Stimulated activated CD4-positive, alpha-beta T cell treated with anti-CD3 and anti-CD28 coated beads, Interleukin-1b, Interleukin-23, amount 100 ng/mL, for 24 hours (primary cell): ENCODE measurements at places on chromosomes 3 and 15.

GRCh38 chr15:26773067-26773877 is 406 bp upstream of the GABRB3 start:
- no peak for DNase-seq

DNA sequence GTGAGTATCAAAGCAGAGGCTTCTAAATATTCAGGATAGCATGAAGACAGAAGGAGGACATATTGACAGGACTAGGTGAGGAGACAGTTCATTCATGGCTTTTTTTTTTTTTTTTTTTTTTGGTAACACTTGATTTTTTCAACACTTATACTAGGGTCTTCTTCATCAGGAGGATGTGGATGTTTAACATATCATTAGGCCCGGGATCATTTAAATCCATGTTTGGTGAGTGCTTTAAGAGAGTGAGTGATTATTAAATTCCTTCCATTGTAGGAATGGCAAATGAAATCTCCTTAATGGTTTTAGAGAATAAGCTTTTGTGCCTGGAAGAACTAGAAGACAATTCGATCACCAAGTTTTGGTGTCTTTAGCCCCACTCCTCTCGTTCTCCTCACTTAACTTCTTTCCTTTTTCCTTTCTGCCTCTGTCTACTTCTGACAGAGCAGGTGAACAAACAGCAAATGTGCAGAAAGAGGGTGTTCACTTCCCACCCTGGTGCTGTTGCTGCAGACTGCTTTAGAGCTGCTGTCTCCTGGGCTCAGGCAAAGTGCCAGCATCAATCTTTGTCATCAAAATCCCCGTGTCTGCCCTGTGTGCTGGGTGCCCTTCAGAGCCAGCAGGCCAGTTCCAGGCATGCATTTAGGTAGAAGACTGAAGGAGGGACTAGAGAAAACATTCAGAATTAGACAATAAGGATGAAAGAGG is 35.6 kb upstream of the RAB11A start:
- DNase-seq, result peak; percentile 18

DNA sequence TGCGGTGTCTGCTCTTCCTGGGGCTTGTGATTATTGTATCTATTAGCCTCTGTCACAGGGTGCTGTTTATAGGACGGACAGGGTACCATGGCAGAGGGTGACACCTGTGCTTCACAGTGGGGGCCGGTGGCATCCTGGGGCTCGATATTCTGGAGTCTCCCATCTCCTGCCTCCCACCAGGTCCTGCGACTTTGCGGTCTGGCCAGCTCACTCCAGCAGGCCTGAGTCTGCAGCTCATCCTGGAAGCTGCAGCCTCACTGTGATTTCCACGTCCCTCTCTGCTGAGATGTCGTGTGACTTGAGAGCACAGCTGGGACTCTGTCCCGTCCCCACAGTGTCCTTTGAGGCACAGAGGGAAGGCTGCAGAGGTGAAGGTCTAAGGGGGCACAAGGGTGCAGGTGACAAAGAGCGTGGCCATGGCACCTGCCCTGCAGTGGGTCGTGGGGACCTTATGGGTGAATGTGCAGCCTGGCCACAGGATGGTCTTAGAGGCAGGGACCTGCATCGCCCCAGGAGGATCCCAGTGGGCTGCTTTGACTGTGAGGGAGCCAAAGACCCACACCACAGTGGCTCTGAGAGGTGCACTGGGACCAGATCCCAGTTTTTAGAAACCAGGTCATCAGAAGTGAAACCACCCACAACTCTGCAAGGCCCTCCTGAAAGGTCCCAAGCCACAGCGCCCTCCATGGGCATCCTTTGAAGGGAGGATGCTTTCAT is 172.8 kb downstream of the KLF13 start:
- no peak for DNase-seq

GRCh38 chr15:80815106-80815505 is 35.9 kb downstream of the CEMIP start:
- DNase-seq, result no peak

- no peak for DNase-seq
Observed at GRCh38 chr3:112293368-112294321, at the start of gene SLC9C1. Gene SLC9C1 (minus strand): TSS chr3:112294216. CDS start chr3:112286791, 7,425 bp downstream.

DNA sequence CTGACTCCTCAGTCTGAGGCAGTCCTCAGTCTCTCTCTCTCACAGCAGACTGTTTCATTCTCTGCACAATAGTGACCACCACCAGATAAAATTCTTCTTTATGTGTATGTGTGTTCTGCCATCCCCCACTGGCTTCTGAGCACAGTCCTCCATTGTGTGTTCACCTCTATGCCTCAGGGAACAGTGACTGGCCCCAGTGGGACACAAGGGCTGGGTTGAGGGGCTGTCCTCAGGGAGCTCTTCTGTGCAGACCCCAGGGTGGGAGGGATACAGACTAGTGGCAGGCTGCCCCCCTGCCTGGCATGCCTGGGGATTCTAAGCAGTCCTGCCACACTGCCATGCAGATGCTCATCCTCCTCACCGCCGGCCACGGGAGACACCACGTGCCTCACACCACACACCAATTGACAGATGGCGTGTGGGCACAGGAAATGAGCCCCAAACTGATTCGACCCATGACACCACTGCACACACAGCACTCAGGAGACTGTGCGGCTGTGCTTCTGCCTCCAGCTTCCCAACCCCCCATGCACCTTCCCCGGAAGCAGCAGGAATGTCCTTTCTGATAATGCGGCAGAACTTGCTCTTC is 237.6 kb upstream of the CHRNA7 start:
- no peak for DNase-seq

GRCh38 chr15:68277131-68277602 is 378 bp upstream of the FEM1B start:
- no peak for DNase-seq

DNA sequence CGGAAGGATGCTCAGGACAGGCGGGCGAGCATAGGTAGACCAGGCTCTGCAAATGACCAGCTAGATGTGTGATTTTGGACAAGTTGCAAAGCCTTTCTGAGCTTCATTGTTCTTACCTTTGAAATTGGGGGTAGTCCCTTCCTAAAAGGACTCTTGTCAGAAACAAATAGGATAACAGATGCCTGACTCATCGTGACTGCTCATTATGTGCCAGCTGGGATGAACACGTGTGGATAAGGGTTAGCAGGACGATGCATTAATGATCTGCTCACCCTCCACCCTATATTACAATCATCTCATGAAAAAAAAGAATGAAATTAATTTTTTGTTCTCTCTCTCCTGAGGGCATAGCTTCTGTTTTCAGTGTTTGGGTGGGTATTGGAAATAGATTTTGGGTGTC is 223.4 kb downstream of the NR2F2 start:
- DNase-seq, result no peak

DNA sequence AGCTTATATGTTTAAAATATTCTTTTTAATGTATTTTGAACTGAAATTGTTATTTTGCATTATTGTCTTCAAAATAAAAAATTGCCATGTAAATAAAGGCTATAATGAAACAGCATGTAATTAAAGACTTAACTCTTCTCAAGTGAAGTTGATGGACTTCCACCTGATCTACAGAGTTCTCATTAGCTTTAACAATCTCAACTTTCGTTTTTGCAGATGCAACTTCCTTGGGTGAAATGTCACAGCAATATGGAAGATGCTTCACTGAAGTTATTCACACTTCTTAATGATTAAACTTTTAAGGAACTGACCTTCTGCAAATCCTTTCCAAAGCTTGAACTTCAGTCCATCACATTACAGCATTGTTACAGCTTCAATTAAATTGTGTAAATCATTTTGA is 63.6 kb downstream of the OSTN start:
- no peak for DNase-seq

- no peak for DNase-seq
Observed at GRCh38 chr15:96409215-96410138, 79.0 kb downstream of the NR2F2 start.

- DNase-seq, result peak; percentile 21
Observed at GRCh38 chr3:183116025-183116614, 16.8 kb upstream of the MCCC1 start.

- DNase-seq, result no peak
Observed at GRCh38 chr3:124250053-124250452, 258.1 kb upstream of the ROPN1 start.

DNA sequence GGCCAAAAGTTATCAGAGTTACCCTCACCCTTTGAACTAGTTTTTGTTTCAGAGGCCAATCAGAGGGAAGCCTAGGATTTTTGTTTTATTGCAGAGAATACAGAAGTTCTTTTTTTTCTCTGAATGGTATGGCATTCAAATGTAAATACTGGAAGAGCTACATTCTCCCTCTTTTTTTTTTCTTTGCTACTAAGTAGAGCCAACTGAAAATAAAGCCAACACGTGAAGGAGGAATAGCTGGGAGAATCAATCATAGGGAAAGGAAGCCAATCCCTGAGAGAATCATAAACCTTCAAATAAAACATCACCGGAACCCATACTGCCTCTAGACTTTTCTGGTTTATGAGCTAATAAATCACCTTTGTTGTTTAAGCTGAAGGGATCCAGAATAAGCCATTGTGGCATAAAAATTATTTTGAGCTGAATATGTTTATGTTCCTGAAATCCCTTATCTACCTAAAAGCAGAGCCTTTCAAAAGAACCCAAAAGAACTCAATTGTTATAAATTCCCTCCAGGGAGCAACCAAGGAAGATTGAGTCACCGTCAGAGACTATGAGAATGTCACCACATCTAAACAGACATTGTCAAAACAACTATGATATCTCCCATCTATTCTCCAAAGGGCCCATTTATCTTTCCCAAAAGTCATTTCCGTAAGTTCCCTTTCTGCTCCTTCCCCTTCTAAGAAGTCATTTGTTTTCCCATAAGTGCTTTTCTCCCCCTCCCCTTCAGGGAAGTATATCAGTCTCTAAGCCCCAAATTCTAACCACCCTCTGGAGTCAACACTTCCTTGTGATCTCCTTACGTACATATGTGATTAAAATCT is 3.8 kb upstream of the ZNF280D start:
- DNase-seq, result no peak

DNA sequence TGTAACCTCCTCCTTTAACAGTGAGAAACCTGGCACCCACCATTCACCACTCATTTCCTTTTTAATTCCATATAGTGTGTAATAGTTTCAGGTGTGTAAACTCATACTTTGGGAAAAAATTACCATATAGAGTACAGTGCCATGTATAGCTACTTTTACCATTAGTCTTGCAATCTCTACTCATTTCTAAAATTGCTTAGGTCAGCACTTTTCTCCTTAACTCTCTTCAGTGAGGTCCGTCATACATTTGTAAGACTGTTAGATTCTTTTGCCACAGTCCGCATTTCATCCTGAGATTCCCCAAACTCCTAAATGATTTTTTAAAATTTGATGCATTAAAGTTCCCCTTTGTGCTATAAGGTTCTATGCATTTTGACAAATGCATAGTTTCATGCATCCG is 238.3 kb upstream of the ATP10A start:
- DNase-seq, result no peak

DNA sequence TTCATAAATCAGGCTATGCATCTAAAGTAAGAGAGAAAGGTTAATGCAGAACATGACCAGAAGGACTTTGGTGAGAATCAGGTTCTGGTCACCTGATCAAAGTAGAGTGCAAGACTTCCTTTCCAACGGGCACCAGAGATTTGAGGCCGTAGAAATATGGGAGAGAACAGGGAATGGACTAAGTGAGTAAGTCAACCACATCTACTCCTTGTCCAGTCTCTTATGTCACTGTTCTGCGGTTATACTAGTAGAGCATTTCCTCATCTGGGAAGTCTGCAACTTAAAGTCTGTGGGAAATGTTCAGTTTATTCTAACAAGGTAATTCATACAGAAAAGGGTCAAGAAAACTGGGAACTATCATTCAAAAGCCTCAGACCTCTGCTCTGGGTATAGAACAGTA is 232.8 kb downstream of the CPNE4 start:
- DNase-seq, result no peak

GRCh38 chr15:94098921-94099573 is 132.3 kb upstream of the MCTP2 start:
- no peak for DNase-seq

- DNase-seq, result no peak
Observed at GRCh38 chr3:176009256-176009655, 1150.1 kb downstream of the NAALADL2 start.

- DNase-seq, result no peak
Observed at GRCh38 chr3:144499001-144499930, 527.6 kb downstream of the DIPK2A start.

DNA sequence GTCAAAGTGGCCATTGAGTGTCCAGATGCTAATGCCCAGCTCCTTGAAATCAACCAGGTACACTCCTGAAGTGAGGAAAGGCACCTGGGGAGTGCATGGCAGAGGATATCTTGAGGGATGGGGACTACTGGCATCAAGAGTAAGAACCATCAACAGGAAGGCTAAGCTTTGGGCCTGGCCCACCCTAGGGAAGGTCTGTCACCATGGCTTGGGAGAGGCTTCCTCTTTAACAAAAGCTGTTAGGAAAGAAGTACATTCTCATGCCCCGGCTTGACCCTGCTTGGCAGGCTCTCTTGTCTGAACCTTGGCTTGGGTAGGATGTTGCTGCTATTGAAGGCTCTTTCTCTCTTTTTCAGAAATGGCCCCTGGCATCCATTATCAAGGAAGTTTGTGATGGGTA is 43.7 kb upstream of the TUBGCP5 start:
- no peak for DNase-seq

DNA sequence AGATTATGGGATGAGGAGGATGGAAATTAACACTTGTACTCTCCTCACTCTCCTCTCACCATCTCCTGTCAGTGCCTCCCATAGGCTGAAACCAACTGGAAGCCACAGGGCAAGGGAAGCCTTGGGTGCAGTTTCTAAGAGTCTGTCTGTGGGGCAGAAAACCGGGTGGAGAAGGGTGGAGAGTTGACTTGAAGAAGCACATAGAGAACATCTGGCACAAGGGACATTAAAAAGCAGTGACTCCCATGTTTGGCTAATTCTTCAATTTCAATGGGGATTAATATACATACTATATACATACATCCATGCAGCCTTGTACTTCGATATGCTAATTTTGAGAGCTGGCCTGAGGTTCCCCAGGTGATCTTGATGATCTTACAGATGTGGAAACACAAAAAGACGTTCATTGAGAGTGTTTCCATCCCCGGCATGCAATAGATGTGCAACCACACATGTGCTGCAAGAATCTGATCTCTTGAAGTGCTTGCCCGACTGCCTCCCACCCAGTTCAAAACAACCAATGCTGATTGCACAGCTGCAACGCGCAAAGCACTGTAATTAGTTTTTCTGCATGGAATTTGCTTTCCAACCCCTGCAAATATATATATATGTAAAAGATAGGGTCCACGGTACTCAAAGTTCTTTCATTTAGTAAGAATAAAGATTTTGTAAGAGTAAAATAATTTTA is 121.9 kb upstream of the TMC3 start:
- DNase-seq, result no peak

DNA sequence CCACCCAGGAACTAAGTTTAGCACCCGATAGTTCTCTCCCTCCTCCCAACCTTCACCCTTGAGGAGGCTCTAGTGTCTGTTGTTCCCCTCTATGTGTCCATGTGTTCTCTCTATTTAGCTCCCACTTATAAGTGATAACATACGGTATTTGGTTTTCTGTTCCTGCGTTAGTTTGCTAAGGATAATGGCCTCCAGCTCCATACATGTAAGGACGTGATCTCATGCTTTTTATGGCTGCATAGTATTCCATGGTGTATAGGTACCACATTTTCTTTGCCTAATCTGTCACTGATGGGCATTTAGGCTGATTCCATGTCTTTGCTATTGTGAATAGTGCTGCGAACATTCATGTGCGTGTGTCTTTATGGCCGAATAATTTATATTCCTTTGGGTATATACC is 66.9 kb upstream of the TRA2B start:
- no peak for DNase-seq

GRCh38 chr15:101248274-101248673 is 3.6 kb downstream of the CHSY1 start:
- DNase-seq, result no peak

GRCh38 chr3:129560269-129560787 is 17.4 kb downstream of the H1-8 start:
- DNase-seq, result no peak

- DNase-seq, result no peak
Observed at GRCh38 chr15:83057696-83058376, 9.2 kb downstream of the BTBD1 start.
